Mesenteric fat pad (tissue), 1 donor: ENCODE measurements at places on chromosomes 2 and 18.

DNA sequence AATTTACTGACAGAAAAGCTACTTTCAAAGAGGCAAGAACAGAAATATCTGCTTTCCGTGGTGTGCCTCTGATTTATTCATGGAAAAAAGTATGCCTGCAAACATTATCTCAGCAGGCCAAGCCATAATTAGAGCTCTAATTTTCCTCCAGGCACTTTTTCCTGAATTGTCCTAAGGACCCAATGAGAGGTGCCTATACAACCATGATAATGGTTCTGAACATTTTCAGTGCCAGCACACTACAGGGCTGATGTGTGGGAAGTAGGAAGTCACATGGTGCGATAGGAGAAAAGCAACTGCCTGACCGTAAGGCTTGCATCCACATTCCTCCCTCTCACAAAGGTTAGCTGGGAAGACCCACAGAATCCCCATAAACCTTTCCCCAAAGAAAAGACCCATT lies 45.9 kb upstream of the EGR4 start:
- DNase-seq = no peak

DNA sequence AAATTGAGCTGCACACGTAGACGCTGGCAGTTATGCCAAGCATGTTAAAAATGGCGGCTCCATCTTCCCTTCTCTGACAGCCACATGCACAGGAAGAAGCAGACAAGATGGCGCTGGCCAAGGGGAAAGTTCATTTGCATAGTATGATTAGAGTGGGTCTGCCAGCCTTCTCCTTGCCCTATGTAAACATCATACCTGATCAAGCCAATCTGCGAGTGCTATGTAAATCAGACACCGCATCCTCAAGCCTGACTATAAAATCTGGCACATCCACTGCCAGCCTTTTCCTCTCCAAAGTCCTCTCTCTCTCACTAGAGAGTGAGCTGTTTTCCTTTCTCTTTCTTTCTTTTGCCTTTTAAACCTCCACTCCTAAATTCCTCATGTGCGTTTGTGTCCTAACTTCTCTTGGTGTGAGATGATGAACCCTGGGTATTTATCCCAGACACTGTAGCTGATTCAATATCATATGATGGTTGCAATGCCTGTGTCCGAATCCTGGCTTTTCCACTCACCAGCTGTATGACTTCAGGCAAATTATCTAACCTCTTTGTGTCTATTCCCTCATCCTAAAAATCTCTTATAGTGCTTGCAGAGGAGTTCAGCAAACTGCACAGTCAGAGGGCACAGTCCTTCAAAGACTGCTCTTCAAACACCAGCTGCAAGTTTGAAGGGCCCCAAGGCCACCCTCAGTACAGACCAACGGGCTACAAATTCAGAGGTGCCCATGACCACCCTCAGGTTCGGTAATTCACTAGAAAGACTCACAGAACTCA lies 39.3 kb upstream of the ITSN2 start:
- DNase-seq = peak; percentile 57

- no peak for DNase-seq
Measured at GRCh38 chr2:151681051-151681450, 53.2 kb downstream of the NEB start.

DNA sequence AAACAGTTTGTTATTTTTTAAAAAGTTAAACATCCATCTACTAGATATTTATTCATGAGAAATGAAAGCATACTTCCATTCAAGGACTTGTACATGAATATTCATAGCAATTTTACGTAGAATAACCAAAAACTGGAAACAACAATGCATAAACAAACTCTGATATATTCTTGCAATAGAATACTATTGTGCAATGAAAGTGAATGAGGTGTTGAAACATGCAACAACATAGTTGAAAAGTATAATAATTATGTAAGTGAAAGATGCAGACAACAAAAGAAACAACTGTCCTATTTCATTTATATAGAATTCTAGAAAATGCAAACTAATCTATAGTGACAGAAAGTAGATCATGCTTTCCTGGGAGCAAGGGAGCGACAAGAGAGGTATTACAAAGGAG lies 206.6 kb upstream of the KLHL29 start:
- DNase-seq = no peak

GRCh38 chr18:59893971-59894370 lies 5.8 kb upstream of the PMAIP1 start:
- DNase-seq = no peak

- DNase-seq = no peak
Measured at GRCh38 chr2:33064349-33064801, 117.6 kb downstream of the LTBP1 start.

- no peak for DNase-seq
Measured at GRCh38 chr2:48471048-48471474, 58.9 kb upstream of the STON1 start.

- no peak for DNase-seq
Measured at GRCh38 chr2:226693521-226693920, 106.1 kb downstream of the IRS1 start.

GRCh38 chr2:42113452-42113851 lies 55.7 kb upstream of the EML4 start:
- no peak for DNase-seq

DNA sequence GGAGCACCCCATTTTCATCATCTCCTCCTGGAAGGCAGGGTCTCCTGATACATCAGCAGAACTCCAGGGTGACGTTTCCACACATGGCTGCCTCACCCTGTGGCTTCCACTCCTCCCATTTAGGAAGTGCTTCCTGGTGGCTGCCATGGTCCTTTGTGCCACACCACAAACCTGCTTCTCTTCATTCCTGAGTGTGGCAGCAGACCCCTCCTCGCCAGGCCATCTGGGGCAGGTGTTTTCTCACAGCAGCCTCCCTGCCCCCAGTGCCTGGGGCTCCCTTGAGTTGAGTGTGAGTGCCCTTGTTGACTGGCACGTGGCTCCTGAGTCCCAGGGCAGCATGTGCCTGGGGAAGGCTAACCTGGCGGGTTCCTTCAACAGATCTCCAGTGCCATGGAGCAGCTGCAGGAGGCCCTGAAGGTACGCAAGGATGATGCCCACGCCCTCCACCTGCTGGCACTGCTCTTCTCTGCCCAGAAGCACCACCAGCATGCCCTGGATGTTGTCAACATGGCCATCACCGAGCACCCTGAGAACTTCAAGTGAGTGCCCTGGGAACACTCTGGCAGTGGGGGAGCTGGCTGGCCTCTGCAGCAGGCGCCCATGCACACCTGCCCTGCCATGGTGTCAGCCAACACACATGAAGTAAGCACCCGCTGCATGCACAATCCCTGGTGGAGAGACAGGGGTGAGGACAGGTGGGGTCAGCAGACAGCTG lies 113.4 kb upstream of the MCFD2 start:
- no peak for DNase-seq

- no peak for DNase-seq
Measured at GRCh38 chr2:206452750-206453149, 9.4 kb downstream of the ADAM23 start.
